Brain microvascular endothelial cell (primary cell): ENCODE measurements at places on chromosomes 3 and 15.
A peak's percentile ranks its signal among the peaks of the same experiment; 100 is the strongest.

GRCh38 chr3:129598000-129598381 is 8.5 kb downstream of the PLXND1 start:
- no peak for DNase-seq

DNA sequence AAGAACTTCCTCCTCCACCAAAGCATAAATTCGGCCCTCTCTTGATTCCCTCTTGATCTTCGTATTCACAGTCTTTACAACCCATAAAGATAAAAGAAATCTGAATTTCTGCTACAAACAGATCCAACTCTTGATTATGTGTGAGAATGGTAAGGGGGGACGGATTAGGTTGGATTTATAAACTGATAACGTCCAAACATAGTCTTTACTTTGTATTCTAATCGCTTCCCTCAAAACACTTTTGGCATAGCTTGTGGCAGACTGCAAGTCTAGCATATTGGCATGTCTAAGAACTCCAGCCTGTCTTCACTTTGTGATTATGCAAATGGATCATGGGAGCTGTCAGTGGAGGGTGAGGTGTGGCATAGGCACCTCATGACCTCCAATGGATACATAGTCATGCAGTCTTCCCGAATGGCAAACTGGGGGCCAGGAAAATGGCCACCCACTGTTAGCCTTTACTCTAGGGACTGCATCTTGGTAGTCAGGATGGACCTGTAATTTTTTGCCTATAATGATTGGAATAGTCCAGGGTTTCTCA is 24.3 kb upstream of the GPR171 start:
- DNase-seq = no peak

DNA sequence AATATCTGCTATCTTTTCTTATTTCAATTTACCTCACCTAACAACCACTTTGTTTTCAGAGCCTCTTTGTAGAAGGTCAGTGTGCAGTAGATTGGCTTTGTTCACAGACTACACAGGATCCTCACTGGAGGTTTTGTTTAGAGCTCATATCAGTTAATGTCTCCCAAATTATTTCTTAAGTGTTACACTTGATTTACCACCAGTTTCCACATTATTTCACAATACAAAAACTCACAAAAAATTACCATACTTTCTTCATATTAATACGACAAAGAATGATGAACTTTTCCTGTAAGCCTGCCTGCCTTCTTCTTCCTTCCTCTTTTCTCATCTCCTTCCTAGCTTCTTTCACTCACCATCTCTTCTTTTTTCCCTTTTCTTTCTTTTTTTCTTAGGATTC is 133.3 kb downstream of the ALCAM start:
- DNase-seq = no peak

DNA sequence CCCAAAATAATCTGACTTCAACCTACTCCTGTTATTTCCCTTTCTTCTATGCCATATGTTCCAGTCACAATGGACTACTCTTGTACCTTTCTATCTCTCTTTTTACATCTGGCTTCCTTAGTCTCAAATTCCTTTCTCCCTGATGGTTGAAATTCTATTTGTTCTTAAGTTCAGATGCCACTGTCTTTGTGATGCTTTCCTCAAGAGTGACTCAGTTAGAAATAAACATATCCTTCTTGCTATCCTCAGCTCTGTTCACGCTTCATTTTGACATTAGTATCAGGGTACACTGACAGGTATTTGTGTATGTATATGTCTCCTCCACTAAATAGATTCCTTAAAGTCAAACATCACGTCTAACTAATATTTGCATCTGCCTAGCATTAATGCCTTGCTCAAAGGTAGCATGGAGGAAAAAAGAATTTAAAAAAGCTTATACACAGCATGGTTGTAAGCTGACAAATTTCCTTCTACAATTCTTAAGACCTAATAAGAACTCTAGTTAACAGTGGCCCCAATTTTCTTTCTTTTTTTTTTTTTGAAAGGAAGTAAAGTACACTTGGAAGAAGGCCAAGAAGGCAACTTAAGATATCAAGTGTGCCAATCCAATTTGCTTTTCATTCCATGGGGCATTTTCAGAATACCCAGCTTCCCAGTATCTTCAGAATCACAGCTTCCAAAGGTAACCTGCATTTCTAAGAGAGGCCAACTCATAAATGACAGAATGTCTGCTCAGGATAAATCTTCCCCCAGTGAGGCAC is 58.0 kb downstream of the CHAC1 start:
- DNase-seq = no peak

GRCh38 chr3:134867277-134867676 is 72.2 kb downstream of the EPHB1 start:
- no peak for DNase-seq

DNA sequence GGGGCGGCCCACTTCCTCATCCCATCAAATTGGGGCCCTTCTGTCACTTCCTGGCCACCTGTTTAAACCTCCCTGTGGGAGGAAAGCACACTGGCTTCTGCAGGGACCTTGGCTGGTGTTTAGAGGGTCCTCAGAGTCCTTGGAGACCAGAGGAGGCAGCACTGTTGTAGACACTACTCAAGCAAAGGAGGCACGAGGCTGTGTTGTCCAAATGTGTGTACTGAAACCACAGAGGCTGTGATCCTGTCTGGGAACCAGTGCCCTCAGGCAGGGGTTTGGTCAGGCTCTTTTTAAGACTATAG is 12.4 kb upstream of the SEC13 start:
- DNase-seq = no peak

GRCh38 chr3:62467966-62468722 is 94.8 kb upstream of the FEZF2 start:
- no peak for DNase-seq

GRCh38 chr15:26639966-26640365 is 132.9 kb downstream of the GABRB3 start:
- no peak for DNase-seq

GRCh38 chr3:37115446-37115845 is 58.9 kb downstream of the LRRFIP2 start:
- peak; percentile 7 for DNase-seq

- peak; percentile 69 for DNase-seq
Observed at GRCh38 chr3:115922681-115923347, 299.5 kb downstream of the GAP43 start.
